Neural crest cell (in vitro differentiated cells): ENCODE measurements at places on chromosomes 3 and 15. TPM values are rescaled to one million over a fixed set of nuclear protein-coding genes. Genes with fewer than 3 reads are reported as not detected.
A peak's percentile ranks its signal among the peaks of the same experiment; 100 is the strongest.

- H3K27me3 ChIP-seq, result no peaks in the 10 kb centered on the region
- H3K27ac ChIP-seq, result no peak overlapping the region
Measured at GRCh38 chr3:68142441-68142840, 488.0 kb upstream of the SUCLG2 start.

DNA sequence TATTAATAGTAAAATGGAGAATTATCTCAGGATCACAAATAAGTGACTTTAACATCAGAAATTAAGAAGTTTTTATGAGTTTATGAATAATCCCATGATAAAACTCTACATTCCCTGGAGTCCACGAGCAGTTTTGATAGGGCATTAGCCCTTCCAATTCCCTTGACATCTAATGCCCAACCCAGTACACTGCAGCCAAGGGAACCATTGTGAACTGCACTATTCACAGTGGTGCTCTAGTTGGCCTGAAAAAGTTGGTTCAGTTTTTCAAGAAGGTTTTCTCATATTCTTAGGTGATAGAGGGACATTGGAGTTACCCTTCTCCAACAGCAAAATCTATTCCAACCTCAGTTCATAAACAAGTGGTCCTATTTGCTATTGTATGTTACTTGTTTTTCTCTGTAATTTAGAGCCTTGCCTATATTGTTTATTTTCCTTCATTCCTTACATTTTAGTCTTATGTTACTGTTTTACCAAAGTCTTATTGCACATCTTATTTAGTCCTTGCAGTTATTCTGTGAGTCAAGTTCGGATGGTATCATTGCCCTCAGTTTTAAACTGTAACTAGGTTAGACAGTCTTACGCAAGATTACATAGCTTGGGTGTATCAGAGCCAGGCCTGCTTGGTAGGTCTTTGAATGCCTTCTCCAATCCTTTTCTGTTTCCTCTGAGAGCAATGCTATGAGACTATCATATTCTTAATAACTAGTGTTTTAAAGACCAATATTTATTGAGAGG is 57.9 kb upstream of the SAMMSON start:
- H3K4me1 ChIP-seq, result peaks cover 16% of the 10 kb centered on the region
- no peak for DNase-seq
- H3K36me3 ChIP-seq, result no peaks in the 10 kb centered on the region
- H3K4me3 ChIP-seq, result no peak overlapping the region

DZIP1L gene
- 26.6 and 28.1 TPM in 2 replicates for total RNA-seq

GRCh38 chr15:98547741-98548138 is 100.6 kb upstream of the IGF1R start:
- H3K36me3 ChIP-seq, result no peaks in the 10 kb centered on the region
- peak; percentile 13 for DNase-seq
- H3K4me1 ChIP-seq, result peaks cover 18% of the 10 kb centered on the region
- peaks cover 36% of the 10 kb centered on the region for H3K27me3 ChIP-seq
- peak overlapping the region; percentile 91 for H3K4me3 ChIP-seq

DNA sequence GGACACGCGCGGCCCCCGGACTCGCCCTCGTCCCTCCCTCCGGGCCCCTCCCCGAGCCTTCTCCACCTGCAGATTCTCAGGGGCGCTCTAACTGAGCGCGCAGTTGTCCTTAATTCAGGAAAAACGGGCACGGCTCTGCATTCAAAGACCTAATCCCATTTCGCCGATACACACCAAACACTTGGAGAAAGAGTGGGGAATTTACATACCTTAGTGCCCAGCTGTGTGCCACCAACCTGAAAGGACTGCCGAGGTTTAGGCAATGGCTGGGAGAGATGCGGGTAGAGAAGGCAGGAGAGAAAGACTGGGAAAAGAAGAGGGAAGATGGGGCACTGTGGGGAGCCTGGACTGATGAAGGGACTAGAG is 21.8 kb downstream of the IGDCC3 start:
- DNase-seq, result no peak
- H3K27ac ChIP-seq, result peak overlapping the region; percentile 95
- H3K4me3 ChIP-seq, result peak overlapping the region; percentile 67
- H3K27me3 ChIP-seq, result no peaks in the 10 kb centered on the region
- peaks cover 25% of the 10 kb centered on the region for H3K36me3 ChIP-seq
- peaks cover 52% of the 10 kb centered on the region for H3K4me1 ChIP-seq

- no peaks in the 10 kb centered on the region for H3K27me3 ChIP-seq
- no peak overlapping the region for H3K27ac ChIP-seq
- H3K4me1 ChIP-seq, result peaks cover 29% of the 10 kb centered on the region
- H3K4me3 ChIP-seq, result no peak overlapping the region
- no peaks in the 10 kb centered on the region for H3K36me3 ChIP-seq
- no peak for DNase-seq
Measured at GRCh38 chr15:74403588-74403919, 30.2 kb downstream of the SEMA7A start.

APOD gene
- 1.1 and 1.7 TPM in 2 replicates for total RNA-seq

- DNase-seq, result no peak
- no peak overlapping the region for H3K4me3 ChIP-seq
- no peaks in the 10 kb centered on the region for H3K36me3 ChIP-seq
- H3K27me3 ChIP-seq, result no peaks in the 10 kb centered on the region
- peaks cover 8% of the 10 kb centered on the region for H3K4me1 ChIP-seq
Measured at GRCh38 chr3:27669591-27669990, 52.5 kb downstream of the EOMES start.

- no peaks in the 10 kb centered on the region for H3K36me3 ChIP-seq
- no peak for DNase-seq
- no peak overlapping the region for H3K27ac ChIP-seq
Measured at GRCh38 chr3:144053121-144053520, 81.5 kb downstream of the DIPK2A start.
